ENCODE measurements at places on chromosomes 13 and 19.

GRCh38 chr19:50427997-50428425 is 4.7 kb upstream of the MYBPC2 start:
- DNase-seq, result no peak

DNA sequence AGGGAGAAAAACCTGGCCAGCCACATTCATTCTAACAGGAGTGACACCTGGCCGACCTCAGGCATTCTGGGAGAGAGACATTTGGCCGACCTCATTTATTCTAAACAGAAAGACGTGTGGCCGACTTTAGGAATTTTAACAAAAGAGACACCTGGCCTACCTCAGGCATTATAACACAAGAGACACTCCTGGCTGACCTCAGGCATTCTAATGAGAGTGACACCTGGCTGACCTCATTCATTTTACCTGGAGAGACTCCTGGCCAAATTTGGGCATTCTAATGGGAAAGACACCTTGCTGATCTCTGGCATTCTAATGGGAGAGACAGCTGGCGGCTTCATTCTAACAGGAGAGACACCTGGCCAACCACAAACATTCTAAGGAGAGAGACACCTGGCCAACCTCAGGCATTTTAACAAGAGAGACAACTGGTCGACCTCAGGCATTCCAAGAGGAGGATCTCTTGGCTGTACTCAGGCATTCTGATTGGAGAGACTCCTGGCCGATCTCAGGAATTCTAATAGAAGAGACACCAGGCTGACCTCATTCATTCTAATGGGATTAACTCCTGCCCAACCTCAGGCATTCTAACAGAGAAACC is 1353.9 kb downstream of the UQCRFS1 start:
- DNase-seq, result no peak

DNA sequence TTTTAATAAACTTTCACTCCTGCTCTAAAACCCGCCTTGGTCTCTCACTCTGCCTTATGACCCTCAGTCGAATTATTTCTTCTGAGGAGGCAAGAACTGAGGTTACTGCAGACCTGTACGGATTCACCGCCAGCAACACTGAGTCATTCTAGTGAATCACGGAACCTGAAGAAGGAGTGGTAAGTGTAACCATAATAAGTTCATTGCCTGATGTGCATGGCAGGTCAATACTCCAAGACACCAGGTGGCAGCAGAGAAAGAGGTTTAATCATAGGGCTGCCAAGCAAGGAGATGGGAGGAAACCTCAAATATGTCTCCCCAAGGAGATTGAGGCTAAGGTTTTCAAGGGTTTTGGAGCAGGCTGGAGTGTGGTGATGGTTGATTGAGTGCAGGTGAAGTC is 204.3 kb upstream of the IPO5 start:
- no peak for DNase-seq

DNA sequence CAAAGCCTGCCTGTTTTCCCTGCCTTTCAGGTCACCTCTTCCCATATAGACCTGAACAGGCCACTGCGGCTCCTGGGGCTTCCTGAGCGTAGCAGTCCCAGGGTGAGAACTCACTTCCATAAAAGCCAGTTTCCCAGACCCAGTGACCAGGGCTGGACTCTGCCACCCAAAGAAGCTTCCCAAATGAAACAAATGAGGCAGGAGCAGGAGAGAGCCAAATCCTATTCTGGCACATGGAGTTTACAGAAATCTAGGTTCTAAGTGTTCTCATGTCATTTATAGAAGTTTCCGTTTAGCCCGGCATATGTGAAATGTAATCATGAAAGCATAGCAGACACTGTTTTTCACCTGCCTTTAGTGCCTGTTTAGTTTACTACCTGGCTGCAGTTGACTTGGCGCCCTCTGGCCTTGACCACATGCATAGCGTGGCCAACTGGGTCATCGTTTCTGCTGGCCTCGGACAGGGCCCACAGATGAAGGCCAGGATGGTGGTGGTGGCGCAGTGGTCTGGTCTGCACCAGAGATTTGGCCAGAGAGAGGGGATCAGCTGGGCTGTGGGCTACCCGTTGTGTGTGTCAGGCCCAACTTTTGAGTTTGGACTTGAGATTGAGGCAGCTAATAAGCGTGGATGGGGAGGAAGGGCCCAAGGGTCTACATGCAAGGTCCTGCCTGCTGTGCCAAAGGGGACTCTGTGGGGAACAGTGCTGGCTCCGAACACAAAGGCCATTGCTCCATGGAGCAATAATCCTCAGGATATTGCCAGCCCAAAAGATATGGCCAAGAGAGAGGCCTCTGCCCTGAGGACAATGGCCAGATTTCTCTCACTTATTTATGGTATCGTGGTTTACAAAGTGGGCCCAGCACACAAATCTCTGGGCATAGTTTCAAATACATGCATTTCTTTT is 43.3 kb downstream of the NFIX start:
- DNase-seq, result no peak

DNA sequence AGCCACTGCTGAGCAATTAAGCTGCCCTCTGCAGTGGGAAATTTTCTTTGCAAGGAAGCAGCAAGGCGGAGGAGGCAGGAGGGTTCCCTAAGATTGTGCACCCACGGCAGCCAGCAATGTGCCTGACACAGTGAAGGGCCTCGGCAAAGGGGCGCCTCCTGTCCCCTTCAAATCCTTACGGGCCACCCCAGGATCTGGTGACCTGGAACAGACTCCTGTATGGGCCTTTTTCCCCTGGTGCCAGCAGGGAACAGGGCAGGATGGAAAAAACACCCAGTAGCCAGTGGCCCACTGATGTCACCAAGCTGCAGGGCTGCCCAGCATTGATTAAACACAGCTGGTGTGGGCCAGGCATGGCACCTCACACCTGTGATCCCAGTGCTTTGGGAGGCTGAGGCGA is 86.7 kb downstream of the GNG7 start:
- DNase-seq, result no peak

DNA sequence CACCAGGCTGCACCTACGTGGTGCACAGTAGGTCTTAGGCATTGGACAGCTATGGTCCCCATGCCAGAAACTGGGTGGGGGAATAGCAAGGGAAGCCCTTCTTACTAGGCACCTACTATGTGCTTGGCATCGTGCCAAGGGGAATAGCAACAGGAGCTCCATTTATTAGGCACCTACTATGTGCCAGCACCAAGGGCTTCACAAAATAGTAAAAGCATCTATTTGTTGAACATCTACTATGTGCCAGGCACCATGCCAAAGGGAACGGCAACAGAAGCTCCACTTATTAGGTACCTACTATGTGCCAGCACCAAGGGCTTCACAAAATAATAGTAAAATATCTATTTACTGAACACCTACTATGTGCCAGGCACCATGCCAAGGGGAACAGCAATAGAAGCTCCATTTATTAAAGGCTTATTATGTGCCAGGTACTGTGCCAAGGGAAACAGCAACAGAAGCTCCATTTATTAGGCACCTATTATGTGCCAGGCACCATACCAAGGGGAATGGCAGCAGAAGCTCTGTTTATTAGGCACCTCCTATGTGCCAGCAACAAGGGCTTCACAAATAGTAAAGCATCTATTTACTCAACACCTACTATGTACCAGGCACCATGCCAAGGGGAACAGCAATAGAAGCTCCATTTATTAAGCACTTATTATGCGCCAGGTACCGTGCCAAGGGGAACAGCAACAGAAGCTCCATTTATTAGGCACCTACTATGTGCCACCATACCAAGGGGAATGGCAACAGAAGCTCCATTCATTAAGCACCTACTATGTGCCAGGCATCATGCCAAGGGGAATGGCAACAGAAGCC is 108.5 kb downstream of the PTPRS start:
- no peak for DNase-seq

DNA sequence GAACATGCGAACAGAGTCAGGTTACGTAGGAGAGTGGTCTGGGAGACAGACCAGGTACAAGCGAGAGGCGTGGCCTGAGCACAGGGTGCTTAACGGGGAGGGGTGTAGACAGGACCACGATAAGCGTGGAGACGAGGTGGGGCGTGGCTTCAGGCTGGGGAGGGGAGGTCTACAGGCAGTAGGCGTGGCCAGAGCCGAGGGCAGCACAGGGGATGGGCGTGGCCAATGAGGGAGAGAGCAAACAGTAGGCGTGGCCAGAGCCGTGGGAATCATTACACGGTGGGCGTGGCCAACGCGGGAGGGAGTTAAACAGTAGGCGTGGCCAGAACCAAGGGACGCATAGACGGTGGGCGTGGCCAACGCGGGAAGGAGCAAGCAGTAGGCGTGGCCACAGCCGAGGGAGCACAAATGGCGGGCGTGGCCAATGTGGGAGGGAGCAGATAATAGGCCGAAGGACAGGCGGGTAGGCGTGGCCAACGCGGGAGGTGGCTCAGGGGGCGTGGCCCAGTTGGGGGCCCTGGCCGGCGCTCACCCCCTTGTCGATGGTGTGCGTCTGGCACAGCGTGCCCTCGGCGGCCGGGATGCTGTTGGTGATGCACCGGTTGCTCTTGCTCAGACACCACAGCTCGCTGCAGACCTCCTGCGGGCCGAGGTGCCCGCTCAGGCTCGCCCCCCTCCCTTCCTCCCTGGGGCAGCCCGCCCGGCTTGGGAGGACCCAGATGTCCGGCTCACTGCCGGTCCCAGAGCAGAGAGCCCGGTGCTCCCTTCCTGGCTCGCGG is 15.2 kb upstream of the MYO1F start:
- DNase-seq, result peak; percentile 85

DNA sequence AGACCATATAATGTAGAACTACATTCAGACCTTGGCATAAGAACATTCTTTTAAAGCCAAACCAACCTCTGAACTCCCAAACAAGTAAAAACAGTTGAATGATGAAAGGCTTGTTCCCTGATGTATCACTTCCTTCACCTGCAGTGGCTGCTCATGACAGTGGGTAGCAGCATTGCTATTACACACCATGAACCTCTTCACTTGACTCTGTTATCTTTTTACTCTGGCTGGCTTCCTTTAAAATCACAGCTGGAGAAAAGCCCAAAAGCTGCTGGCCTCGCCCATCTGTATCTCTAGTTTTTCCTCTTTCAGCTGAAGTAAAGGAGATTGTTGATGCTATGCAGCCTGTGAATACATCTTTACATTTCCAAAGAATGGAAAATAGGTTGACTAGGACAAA is 22.6 kb downstream of the THSD1 start:
- no peak for DNase-seq

GRCh38 chr13:36417331-36417730 is 15.0 kb upstream of the CCNA1 start:
- DNase-seq, result no peak

DNA sequence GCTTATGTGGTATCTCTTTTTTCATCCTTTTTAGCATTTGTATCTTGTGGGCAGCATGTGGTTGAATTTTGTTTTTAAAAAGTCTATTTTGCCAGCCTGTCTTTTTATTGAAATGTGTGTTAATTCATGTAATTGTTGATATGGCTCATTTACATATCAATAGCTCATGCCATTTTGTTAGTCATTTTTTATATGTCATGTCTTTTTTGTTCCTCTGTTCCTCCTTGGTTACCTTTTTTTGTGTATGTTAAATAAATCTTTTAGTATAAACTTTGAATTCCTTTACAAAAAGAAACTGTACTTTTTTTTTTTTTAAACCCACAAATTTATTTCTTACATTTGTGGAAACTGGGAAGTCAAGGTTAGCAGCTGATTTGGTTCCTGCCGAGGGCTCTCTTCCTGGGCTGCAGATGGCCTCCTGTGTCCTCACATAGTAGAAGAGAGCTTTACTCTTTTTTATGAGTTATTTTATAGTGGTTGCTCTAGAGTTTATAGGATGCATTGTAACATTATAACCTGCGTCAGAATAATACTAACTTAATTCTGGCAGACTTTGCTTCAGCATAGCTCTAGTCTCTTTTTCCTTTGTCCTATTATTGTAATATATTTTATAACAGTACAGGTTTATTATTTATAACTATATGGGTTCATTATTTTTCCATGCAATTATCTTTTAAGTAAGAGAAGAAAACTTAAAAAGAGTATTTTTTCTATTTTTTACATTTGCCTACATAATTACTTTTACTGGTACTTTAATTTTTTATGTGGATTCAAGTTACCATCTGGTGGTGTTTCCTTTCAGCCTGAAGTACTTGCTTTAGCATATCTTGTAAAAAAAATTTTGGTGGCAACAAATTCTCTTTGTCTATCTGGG is 86.3 kb downstream of the URI1 start:
- no peak for DNase-seq

DNA sequence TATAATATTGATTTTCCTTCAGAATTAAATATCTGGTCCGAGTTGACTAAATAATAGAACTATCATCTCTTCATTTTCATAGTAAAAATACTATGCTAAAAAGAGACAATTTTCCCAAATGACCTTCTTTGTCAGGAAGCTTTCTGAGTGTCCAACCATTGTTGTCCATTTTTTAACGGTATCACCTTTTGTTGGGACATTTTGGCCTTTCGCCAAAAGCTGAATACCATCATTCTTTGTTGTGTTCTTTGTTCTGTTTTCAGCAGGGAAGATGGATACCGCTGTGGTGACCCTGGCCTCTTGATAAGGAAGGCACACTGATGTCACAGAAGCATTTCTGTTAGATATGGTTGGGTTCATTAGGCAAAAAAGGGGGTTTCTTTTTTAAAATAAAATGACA is 654.4 kb upstream of the GPC6 start:
- DNase-seq, result no peak

DNA sequence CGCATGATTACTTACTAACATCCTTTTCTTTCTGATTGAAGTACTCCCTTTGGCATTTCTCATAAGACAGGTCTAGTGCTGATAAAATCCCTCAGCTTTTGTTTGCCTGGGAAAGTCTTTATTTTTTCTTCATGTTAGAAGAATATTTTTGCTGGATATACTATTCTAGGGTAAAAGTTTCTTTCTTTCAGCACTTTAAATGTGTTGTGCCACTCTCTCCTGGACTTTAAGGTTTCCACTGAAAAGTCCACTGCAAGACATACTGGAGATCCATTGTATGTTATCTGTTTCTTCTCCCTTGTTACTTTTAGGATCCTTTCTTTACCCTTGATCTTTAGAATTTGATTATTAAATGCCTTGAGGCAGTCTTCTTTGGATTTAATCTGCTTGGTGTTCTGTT is 796.7 kb downstream of the UQCRFS1 start:
- DNase-seq, result no peak

GRCh38 chr13:110206185-110206584 is 100.8 kb downstream of the COL4A1 start:
- no peak for DNase-seq

DNA sequence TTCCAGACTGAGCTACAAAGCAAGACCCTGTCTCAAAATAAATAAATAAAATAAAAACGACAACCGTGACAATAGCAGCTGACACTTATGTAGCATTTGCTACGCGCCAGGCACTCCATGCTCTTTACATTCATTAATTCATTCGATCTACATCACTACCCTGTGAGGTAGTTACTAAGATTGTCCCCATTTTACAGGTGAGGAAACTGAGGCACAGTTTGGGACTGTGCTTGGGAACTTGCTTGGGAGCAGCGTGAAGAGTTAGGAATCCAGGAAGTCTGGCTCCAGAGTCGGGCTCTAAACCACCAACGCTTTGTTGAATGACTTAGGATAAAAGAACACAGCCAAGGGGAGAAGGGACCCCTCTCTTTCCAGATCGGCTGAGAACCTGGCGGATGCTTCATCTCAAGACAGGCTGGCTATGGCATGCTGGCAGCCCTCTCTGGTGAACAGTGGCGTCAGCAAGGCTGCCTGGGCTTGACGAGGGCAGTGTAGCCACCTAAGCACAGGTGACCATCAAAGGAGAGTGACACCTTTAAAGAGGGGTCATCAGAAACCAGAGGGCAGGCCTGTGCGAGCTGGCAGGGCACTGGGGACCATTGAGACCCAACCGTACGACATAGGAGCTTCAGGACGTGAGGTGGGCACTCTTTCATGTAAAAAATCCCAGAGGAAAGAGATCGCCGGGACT is 591 bp downstream of the DOHH start:
- no peak for DNase-seq

GRCh38 chr13:109130093-109130835 is 500.9 kb downstream of the MYO16 start:
- DNase-seq, result no peak
